ENCODE measurements at places on chromosomes 4 and X.

GRCh38 chr4:17433827-17434226, 78.1 kb downstream of the QDPR start:
- no peak for DNase-seq

GRCh38 chr4:137659431-137659830, 127.1 kb upstream of the PCDH18 start:
- DNase-seq: no peak

DNA sequence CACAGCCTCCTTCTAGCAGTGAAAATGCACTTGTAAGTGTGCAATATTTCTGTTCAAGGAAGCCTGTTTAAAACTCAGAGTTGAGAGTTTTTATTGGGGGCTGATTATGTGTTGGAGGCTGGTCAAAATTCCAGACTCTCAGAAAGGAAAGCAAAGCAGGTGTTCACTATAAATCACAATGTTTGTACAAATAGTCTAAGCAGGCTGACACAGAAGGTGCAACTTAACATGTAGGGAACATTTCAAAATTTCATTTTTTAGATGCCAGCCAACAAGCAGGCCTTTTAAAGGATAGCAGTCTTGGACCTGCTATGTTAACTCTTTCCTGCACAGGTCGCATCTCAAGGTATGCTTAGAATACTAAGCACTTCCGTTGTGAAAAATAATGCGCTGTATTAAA, 112.3 kb upstream of the IL13RA1 start:
- no peak for DNase-seq

GRCh38 chr4:119865389-119865788, 201.3 kb downstream of the MAD2L1 start:
- no peak for DNase-seq

GRCh38 chr4:1464581-1465171, 58.4 kb upstream of the NKX1-1 start:
- no peak for DNase-seq

- DNase-seq: no peak
Observed at GRCh38 chr4:172412851-172413580, 599.8 kb downstream of the GALNTL6 start.

All from activated T-helper 2 cell treated with anti-CD3 and anti-CD28 coated beads, Interferon-gamma antibody, Interleukin-2, Interleukin-4, amounts not matched to agents 10 μg/mL and 5 μg/mL and 100 μg/mL, durations not matched to agents 14 hours and 24 hours and 36 hours (primary cell).